ENCODE measurements at places on chromosomes 5 and 9.

DNA sequence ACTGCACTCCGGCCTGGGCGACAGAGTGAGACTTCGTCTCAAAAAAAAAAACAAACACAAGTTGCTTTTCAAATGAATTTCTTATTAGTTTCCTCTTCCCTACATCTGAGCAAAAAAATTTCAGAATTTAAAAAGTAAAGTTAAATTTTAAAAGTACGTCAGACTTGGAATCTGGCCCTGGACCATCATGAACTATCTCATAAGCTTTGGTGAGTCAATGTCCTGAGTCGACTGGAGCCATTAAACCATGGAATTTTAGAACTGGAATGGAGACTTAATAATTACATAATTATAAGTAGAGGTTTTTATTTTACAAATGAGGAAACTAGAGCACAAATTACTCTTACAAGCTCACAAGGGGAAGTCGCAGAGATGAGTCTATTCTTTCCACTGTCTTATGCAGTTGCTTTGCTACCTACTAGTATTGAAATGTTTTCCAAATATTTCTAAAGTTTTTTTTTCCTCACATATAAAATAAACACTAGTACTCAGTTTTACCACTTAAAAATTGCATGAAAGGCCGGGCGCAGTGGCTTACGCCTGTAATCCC, 98.0 kb upstream of the ZNF608 start:
- DNase-seq, result no peak

DNA sequence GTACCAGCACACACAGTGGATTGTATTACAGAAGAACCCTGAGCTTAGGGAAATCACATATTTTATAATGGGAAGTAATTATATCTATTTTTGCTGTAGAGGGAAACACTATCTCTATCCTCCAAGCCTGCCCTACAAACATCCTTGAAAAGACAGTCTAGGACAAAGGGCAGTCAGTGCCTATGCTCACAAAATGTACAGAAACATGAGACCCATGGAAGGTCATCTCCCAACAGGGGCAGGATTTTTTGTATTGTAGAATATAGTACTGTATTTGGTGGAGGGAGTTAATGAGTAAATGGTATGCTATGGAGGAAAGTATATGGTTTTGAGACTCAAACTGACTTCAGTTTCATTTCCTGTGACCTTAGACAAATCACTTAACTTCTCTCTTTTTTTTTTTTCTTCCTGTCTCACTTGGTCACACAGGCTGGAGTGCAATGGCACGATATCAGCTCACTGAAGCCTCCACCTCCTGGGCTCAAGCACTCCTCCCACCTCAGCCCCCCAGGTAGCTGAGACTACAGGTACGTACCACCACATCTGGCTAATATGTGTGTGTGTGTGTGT, 5.8 kb upstream of the RAB14 start:
- no peak for DNase-seq

DNA sequence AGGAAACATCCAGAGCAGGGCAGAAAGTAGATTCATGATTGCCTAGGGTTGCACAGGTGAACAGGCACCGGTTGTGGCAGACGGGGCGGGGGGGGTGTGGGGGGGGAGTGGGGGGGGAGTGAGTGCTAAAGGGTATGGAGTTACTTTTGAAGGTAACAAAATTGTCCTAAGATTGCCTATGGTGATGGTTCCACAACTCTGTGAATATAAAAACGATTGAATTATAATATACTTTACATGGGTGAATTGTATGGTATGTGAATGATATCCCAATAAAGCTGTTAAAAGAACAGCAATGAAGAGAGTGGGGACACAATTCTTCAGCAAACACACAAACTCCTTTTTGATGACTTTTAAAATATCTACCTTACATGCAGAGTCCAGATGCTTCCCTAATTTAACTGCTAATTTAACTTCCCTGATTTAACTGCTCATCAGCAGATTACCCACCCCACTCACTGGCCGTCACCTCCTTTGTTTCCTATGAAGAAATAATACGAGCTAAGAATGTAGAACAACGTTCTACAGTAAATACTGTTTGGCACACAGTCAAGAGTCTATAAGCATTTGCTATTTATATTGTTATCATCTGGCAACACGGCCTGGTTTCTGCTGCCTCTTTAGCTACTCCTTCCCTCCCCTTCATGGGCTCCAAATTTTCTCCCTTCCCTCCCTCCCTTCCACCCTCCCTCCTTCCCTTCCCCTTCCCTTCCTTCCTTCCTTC, 83.5 kb downstream of the PTCH1 start:
- no peak for DNase-seq

GRCh38 chr5:94240596-94240992, 377.8 kb downstream of the KIAA0825 start:
- no peak for DNase-seq

GRCh38 chr9:71638627-71639026, 129.7 kb downstream of the CEMIP2 start:
- DNase-seq, result no peak

- DNase-seq, result no peak
Measured at GRCh38 chr5:159459951-159460538, 129.8 kb upstream of the IL12B start.

GRCh38 chr5:178624631-178625546, 2.0 kb downstream of the CLK4 start:
- DNase-seq, result no peak

GRCh38 chr9:20990867-20991266, 40.6 kb downstream of the HACD4 start:
- no peak for DNase-seq

GRCh38 chr5:118224546-118224945, 763.8 kb downstream of the DTWD2 start:
- DNase-seq, result no peak

DNA sequence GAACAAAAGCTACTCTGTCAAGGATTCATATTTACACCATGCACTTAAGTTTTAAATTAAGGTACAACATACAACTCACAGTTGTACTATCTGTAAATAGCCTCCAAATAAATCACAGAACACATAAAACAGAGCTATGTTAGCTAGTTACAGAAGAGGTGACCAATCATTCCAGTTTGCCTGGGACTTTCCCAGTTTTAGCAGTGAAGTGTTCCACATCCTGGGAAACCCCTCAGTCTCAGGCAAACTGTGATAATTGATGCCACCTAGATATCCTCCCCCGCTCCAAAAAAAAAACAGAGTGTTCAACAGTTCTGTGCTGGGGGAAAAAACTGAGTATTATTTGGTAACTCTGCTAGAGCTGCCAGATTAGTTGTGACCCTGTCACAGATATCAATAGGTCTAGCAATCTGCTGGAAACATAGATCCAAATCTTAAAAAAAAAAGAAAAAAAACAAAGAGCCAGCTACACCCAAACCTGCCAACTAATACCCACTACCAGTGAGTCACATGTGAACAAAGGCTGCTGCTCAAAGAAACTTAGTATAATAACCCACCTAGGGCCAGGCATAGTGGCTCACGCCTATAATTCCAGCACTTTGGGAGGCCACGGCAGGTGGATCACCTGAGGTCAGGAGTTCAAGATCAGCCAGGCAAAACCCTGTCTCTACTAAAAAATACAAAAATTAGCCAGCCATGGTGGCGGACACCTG, 5.7 kb downstream of the TBCA start:
- no peak for DNase-seq

- no peak for DNase-seq
Measured at GRCh38 chr9:114364134-114365041, 23.4 kb downstream of the AKNA start.

DNA sequence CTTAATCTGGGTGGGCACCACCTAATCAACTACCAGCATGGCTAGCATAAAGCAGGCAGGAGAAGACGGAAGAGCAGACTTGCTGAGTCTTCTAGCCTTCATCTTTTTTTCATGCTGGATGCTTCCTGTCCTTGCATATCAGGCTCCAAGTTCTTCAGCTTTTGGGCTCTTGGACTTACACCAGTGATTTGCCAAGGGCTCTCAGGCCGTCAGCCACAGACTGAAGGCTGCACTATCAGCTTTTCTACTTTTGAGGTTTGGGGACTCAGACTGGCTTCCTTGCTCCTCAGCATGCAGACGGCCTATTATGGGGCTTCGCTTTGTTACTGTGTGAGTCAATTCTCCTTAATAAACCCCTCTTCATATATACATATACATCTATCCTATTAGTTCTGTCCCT, 180.2 kb downstream of the TRPM3 start:
- no peak for DNase-seq

GRCh38 chr5:16477541-16477940, 11.9 kb upstream of the ZNF622 start:
- DNase-seq, result no peak

DNA sequence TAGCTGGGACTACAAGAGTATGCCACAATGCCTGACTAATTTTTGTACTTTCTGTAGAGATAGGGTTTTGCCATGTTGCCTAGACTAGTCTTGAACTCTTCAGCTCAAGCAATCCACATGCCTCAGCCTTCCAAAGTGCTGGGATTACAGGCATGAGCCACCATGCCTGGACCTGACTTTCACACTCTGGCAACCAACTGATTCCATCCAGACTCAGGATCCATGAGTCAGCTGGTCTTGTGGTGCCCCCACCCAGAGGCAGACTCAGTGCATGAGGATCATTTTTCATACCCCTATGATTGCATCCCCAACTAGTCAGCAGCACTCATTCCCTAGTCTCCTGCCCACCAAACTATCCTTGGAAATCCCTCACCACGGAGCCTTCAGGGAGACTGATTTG, 375.9 kb downstream of the ANXA1 start:
- no peak for DNase-seq

DNA sequence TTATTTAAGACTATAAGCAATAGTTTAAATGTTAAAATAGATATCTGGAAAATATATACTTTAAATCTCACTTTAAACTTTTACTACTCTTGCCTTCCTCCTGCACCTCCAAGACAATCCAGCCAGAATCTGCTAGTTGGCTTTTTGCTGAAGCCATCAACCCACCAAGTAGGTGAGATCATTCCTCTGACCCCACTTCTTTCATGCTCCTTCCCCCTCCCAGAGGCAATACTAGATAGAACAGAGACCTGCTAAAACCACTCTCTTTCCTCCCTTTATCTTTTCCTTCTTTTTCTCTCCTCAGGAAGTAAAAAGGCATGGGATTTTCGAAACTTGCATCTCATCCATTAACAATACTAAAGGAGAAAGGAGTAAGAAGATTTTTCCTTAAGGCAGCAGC, 30.1 kb upstream of the CAMK4 start:
- no peak for DNase-seq

DNA sequence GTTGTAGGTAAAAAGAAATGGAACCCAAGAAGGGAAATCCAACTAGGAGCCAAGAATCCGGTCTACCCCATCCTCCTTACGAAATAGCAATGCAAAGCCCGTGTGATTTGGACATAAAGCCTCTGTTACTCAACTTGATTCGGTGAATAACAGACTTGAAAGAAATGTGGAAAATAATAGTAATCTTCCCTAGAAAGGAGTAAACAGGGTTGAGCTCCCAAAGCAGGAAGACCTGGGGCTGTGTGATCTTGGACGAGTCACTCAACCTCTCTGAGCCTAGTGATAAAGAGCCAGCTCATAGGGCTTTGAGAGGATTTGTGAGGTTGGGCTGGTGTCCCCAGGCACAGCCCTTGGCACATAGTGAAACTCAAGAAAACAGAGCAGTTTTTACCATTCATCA, 42.7 kb upstream of the IL17B start:
- no peak for DNase-seq

DNA sequence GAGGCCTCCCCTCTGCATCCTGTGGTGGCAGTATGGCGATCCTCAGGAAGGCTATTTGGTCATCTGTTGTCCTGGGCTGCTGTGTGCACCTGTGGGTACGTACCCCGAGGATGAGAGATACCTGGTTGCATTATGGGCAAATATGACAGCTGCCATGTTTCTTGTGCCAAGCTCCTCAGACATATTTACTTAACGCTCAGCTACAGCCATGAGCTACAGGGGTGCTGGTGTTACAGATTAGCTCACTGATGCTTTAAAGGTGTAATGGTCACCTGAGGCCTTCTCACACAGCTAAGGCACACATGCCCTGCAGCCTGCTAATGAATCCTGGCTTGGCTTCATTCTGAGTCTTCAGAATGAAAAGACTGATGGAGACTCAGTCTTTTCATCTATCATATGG, 12.0 kb downstream of the NDST1 start:
- DNase-seq, result no peak

DNA sequence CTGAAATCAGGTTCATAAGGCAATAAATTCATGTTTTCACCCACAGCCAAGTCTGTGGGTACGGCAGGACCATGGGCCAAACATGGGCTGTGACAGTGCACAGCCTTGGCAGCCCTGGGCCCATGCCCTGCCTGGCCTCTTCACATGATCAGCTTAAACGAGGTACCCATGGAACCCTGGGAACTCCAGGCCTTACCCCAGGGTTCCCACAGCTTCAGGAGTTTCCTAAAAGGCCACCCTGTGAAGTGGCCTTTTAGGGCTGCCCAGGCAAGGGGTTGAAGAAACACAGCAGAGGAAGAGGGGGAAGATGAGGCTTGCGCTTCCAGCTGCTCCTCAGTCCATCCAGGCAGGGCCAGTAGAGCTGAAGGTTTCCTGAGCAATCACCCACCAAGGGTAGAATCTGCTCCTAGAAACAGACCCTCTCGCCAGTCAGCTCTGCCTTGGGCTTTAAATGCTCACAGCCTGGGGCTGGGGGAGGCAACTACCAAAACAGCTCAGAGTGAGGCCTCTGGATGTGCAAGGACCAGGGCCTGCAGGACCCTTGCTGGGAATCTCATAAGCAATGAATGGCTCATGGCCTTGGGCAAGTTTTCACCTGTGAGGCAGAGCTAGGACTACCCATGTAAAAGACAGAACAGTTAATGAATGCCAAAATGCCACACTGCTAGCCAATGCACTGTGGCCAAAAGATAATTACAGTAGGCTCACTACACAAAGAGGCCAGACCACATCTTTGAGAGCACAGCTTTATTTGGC, 79.3 kb upstream of the LRRTM2 start:
- no peak for DNase-seq

DNA sequence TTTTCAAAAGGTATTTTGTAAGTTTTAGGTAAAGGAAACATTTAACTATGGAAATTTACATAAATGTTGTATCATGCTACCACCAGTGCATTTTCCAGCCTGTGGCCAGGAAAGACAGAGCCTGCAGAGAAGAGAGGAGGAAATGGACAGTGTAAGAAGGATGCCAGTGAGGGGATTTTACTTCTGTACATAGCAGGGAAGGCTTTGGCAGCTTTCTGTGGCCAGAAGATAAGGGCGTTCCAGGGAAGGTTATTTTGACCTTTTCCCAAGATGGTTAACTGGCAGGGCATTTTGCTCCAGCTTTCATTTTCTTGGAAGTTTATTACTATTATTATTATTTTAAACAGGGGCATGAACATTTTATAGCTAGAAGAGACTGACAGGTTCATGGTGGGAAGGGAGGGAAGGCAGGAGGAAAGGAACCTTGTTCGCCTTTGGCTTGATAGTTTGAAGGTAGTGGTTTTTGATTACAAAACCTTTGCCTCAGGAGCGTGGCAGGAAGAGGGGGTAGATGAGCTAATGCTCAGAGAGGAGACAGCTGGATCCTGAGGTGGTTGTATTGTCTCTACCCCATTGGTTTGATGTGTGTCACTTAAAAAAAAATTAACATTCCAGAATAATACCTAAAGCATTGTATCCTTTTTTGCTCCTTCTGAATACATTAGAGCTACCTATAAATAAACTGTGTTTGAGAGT, 4.1 kb downstream of the ISOC1 start:
- DNase-seq, result no peak

Data from stimulated activated CD4-positive, alpha-beta T cell treated with anti-CD3 and anti-CD28 coated beads, Interleukin-1b, Interleukin-23, amount 100 ng/mL, for 1 hour (primary cell).